Activated CD4-positive, alpha-beta T cell treated with anti-CD3 and anti-CD28 coated beads, Interleukin-2, amount 50 U/mL, for 24 hours (primary cell): ENCODE measurements at places on chromosomes 12 and 14.

- no peak for DNase-seq
These were observed 48.7 kb upstream of the ABCC9 start for GRCh38 chr12:21989819-21990412.

- DNase-seq, result no peak
These were observed 10.1 kb upstream of the DCAF4 start for GRCh38 chr14:72916174-72916573.

- DNase-seq, result no peak
These were observed 208.3 kb downstream of the MYRFL start for GRCh38 chr12:70033310-70033709.

- DNase-seq, result no peak
These were observed 66.2 kb upstream of the BEGAIN start for GRCh38 chr14:100653409-100653808.

GRCh38 chr12:4172999-4173398, 100.6 kb upstream of the CCND2 start:
- no peak for DNase-seq

DNA sequence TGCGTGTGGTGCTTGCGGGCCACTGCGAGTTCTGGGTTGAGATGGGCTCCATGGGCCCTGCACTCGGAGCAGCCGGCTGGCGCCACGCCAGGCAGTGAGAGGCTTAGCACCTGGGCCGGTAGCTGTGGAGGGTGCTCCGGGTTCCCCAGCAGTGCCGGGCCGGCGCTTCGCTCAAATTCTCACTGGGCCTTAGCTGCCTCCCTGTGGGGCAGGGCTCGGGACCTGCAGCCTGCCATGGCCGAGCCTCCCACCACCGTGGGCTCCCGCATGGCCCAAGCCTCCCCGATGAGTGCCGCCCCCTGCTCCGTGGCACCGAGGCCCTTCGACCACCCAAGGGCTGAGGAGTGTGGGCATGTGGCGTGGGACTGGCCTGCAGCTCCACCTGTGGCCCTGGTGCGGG, 375.7 kb downstream of the NELL2 start:
- no peak for DNase-seq
